ENCODE measurements at places on chromosomes 11 and 22.

GRCh38 chr11:34155757-34156062 is 50.3 kb downstream of the NAT10 start:
- no peak for DNase-seq

DNA sequence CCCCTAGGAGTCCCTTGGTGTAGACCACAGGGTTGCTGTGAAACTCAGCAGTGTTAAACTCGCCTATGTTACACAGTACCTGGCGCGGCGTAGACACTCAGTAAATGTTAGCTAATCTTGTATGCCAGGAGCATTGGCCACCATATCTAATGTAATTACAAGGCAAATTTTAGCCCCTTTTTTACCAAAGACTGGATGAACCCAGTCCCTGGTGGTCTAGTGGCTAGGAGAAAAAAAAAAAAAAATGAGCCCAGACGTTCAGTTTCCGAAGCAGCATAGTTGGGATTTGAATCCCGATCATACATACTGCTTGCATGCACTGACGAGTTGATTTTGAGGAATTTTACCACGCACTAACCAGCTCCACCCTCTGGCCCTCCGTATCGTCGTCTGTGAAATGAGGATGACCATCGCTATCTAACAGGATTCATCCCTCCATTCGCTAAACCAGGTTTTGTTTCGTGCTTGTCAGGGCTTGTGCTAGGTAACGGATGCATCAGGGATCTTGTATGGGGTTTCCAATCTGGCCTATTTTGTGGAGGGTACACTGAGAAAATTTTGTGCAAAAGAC is 688 bp downstream of the PTS start:
- DNase-seq: no peak

GRCh38 chr11:12853325-12853651 is 155.8 kb upstream of the RASSF10 start:
- DNase-seq: no peak

- DNase-seq: no peak
Observed at GRCh38 chr11:75069473-75069872, 27.2 kb downstream of the OR2AT4 start.

DNA sequence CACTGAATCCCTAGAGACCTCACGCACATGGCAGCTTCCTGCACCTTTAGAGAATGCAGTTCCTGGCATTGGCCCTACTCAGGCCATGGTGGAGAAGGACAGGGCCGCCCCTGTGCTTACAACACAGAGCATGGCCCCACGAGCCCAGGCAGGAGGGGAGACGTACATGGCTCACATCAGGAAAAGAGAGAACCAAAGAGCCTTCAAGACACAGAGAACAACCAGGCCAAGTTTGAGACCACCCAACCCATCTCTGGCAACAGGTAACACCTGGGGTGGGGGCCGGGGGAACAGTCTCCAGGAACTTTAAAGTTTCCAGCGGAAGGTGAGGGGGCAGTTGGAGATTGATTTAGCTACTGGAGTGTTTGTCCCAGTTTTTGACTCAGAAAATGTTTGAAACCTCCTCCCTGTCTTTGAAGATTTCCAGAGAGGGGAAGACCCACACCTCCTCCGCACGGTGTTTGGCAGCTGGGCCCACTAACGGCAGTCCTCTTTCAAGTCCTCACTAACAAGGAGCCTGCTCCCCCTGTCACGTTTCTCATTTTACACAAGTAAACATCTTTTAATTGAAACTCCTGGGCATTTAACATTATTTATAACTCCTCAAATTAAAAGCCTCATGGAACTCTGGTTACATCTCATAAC is 1423.8 kb downstream of the TBC1D22A start:
- no peak for DNase-seq
